ENCODE measurements at places on chromosomes 5 and 9. TPM values are rescaled to one million over a fixed set of nuclear protein-coding genes. Genes with fewer than 3 reads are reported as not detected.

DNA sequence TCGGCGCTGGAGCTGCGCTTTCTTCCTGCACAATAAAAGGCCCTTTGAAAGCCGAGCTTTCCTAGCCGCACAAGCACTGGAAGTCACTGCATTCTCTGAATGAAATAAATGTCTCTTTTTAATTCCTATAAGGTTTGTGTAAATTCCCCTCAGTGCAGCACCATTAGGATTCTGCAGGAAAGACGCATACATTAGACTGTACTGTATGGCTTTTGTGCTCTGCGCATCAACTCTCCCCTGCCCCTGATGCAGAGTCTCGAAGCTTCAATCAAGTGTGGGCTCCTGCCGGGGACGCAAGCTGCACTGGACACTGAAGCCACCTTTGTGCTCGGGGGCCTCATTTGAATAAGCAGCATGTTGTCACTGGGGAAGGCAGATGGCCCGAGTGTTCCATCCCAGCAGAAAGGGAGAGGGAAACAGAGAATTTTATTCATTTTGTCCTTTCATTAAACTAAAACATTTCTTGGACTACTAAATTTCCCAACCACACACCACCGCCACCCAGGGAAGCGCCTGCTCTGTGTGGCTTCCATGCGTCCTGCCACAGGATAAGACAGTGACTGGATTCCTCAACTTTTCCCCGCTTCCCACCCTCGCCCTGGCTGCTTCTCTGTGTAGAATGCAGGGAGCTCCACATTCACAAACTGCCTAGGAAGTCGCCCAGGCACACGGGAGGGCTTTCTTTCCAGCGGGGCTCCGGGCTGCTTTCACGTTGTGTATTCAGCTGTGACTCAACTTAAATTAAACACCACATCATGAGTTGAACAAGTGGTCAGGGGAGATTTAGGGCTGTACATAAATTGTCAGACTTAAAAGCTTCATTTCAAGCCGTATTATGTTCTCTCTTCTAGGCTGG, 635.4 kb downstream of the IRX1 start:
- no peak for DNase-seq

- DNase-seq, result no peak
Measured at GRCh38 chr5:115084246-115084793, 85.4 kb downstream of the TRIM36 start.

- DNase-seq, result no peak
Measured at GRCh38 chr9:126432659-126433058, 106.0 kb downstream of the MVB12B start.

- DNase-seq, result no peak
Measured at GRCh38 chr9:82981552-82981951, 81.4 kb downstream of the RASEF start.

C5orf34 gene
- 3.7 TPM for total RNA-seq
